ENCODE measurements at places on chromosomes 7 and 10.

DNA sequence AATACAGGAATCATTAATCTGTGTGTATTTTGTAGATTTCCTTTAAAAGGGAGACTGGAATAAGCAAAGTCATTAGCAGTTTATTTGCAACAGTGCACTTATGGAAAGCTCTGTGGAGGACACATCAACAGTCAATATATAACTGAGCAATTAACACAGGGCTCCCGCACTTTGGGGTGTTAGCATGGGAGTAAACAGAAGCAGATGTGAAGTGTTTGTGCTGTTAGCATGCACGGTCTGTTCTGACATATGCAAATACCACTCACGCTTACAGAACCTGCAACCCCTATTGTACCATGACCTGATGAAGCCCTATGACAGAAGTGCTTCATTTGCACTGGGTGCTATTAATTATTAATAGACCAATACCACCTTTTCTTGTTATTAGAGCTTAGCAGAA, 118.9 kb downstream of the PPP1R3A start:
- no peak for DNase-seq

GRCh38 chr10:77156406-77156879, 481.2 kb downstream of the KCNMA1 start:
- DNase-seq, result no peak

DNA sequence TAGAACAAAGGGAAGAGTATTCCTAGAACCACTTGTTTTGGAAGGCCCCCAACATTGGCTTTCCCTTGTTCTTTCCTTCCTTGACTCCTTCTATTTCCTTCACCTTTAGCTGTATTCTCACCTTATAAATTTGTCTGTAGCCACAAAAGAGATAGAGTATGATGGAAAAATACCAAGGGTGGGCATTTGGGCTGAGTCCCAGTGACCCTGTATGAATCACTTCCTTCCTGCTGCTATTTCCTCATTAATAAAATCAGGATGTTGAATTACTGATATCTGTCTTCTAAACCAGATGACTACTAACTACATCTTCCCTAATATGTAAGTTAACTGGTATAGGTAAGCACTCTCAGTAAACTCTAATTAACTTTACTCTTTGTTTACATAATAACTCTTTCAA, 55.1 kb downstream of the IFIT5 start:
- DNase-seq, result no peak

DNA sequence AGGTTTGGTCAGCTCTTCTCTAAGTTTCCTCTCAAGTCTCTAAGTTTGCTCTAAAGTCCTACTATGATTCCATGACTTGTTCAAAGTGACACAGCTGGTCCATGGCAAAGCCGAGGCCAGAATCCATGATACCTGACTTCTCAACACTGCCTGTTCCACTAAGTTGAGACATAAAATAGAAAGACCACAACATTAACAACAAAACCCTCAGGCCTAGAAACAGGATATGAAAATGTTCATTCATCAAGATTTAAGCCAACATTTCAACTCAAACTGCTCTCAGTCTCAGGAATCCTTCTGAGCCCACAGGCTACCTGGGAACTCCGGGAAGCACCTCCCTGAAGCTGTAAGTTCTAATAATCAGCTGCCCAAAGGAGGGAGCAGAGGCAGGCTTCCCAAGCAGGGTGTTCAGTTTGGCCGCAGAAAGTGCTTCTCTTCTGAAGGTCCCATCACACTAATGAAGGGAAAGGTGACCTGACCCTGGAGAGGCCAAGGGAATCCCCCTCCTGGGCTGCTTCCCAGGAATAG, 62.9 kb downstream of the STK17A start:
- no peak for DNase-seq

- no peak for DNase-seq
Observed at GRCh38 chr7:101066833-101067177, 18.5 kb upstream of the TRIM56 start.

DNA sequence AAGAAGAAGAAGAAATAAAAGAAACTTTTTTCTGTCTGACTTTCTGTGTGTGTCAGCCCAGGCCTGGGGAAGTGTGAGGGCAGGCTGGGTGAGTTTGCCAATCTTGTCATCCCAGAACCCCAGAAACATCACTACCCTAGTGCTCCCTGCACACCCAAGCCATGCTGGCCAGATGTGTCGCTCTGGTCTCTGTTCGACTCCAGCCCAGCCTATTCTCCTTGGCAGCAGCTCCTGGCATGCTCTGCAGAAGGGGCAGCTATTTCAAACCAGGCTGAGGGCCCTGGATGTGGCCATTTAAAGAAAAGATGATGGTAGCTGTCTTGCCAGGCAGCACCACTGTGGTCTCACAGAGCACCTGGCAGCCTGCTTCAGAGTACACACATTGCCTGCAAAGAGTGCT, 334.1 kb downstream of the RPS24 start:
- no peak for DNase-seq

- DNase-seq, result no peak
Observed at GRCh38 chr7:155907450-155908200, 95.4 kb upstream of the SHH start.

GRCh38 chr10:15300697-15301096, 70.4 kb downstream of the FAM171A1 start:
- DNase-seq, result no peak

GRCh38 chr10:103458720-103459119, at the start of gene CALHM1:
Gene CALHM1 (minus strand): TSS chr10:103458900. CDS start chr10:103458751, 149 bp downstream.
- DNase-seq, result no peak

Data from CD8-positive, alpha-beta memory T cell (primary cell).